ENCODE measurements at places on chromosomes 2 and 18.

DNA sequence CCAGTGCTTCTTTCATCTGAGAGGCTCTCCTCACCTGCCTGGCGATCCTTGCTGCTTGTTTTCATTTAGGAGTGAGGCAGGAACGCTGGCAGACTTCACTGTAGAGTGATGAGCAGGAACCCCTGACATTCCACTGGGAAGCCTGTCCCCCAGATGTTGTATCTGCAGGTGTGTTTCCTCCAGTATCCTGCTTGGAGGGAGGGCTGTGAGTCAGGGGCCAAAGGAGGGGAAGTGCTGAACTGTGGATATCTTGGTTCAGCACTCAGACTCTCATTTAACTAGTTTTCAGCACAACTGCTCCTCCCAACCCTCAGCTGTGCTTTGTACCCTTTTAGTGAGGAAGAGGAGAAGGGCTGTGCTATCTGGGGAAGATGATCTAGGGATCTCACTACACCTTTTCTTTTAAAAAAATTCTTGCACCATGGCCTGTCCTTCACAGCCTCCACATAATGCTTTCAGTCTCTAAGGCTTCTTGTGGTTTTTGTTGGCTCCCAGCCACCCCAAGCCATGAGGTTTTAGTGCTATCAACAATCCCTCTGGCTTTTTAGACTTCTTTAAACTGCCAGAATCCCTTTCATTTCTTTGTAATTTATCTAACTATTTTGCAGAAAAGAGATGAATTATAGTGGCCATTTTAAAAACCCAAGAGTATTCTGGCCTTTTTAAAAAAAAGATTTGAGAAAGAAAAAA lies 11.2 kb downstream of the ANKAR start:
- peak; percentile 3 for DNase-seq

DNA sequence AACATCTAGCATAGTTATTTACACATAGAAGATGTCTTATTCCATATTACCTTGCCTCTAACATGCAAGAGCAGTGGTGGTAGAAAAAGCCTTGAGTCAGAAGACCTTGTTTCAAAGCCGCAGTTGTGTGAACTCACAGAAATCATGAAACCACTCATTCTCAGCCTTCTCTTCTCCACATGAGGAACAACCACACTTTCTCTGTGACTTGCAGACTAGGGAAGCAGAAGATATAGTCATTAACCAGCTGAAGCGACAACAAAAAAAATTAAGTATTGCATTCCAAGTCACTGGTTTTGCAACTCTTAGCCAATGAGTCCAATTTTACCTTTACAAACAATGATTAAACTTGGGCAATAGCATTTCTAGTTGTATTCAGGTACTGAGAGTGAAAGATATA lies 19.0 kb downstream of the TWSG1 start:
- DNase-seq = no peak

DNA sequence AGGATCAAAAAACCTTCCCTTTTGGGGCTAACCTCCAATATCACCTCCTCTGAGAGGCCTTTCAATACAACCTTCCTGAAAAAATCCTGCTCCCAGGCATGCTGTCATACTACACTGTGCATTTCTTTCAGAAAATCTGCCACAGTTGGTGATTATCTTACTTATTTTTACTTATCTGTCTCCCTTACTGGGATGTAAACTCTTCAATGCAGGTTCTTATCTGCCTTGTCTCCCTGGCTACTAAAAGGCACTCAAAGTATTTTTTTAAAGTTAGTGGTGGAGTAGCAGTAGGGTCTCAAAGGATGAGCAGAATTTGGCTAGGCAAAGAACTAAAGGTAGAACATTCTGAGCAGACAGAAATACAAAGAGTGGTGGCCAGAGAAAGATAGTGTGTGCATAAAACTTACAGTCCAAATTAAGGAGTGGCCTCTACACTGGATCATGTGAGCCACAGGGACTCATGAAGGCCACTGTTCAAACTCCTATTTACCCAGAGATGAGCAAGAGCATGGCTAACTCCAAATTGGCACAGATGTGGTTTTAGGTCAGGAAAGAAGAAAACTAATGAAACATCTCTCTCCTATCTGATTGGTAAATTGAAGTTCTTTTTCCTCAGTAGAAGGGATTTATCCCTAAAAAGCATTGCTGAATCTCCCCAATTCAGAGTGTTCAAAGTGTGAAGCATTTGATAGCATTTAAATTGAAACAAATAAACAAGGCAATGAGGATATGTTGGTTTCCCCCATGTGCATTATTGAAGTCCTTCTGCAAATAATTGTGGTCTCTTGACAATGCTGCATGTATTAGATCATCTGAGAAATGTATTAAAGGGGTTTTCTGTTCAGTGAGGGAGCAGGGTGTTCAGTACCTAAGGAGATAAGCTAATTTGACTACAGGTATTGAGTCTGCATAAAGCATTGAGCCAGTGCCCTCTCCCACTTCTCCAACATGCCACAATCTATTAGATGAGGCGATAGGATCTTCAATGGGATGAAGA lies 285.5 kb downstream of the MREG start:
- no peak for DNase-seq

DNA sequence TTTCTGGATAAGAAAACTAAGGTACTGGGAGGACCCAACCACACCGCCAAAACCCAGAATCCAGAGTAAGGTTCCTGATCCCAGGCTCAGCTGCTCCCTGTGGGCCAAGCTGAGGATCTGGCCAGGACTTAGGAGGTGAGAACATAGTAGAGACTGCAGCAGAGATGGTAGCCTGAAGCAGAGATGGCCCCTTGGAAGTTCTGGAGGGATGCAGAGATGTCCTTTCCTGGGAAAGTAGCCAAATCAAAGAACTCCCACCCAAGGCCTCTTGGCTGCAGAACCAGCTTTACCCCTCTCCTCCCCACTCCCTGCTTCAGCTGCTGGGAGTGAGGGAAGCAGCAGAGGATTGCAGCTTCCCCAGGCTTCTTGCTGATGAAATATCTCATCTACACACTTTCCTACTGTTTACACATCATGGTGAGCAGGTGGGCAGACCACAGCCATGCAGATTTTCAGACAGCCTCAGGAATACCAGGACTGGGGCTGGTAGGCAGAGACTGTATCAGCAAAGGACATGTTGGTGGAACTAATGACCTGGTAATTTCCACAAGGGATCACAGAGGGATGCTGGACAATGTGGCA lies 32.7 kb downstream of the TMEM17 start:
- no peak for DNase-seq

DNA sequence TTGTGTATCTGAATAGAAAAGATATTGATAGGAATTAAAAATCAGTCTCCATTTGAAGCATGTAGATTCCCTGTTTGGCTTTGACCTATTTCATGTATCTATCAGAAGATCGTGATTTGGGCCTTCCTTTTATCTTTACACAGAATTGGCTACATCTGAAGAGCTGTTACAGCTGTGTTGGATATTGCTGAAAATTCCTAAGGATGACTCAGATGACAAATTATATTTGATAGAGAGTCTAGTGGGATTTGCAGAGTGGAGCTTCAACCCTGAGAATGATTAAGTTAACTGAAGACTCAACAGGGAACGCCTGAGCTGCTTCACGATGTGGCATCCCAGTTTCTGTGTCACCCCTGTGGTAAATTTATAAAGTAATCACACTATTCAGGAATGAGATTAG lies 4.9 kb upstream of the COL3A1 start:
- DNase-seq = no peak

GRCh38 chr2:126894082-126894481 lies 4.6 kb upstream of the TEX51 start:
- no peak for DNase-seq

DNA sequence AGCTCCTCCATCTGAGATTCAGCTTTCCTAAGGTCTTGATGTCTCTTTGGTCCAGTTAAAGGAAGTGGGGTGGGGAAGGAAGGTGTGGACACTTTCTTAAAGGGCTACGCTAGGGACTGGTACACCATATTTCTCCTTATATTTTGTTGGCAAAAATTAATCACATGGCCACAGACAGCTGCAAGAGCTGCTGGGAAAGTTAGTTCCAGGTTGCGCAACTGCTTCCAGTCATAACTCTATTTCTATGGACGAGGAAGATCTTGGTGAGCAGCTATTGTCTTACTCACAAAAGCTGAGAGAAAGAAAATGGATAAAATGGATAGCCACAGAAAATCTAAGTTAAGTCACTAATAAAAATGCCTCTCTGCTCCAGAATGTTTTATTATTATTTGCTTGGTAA lies 60.7 kb upstream of the PPM1B start:
- no peak for DNase-seq

GRCh38 chr18:76126327-76126726 lies 368.7 kb downstream of the ZNF516 start:
- no peak for DNase-seq

DNA sequence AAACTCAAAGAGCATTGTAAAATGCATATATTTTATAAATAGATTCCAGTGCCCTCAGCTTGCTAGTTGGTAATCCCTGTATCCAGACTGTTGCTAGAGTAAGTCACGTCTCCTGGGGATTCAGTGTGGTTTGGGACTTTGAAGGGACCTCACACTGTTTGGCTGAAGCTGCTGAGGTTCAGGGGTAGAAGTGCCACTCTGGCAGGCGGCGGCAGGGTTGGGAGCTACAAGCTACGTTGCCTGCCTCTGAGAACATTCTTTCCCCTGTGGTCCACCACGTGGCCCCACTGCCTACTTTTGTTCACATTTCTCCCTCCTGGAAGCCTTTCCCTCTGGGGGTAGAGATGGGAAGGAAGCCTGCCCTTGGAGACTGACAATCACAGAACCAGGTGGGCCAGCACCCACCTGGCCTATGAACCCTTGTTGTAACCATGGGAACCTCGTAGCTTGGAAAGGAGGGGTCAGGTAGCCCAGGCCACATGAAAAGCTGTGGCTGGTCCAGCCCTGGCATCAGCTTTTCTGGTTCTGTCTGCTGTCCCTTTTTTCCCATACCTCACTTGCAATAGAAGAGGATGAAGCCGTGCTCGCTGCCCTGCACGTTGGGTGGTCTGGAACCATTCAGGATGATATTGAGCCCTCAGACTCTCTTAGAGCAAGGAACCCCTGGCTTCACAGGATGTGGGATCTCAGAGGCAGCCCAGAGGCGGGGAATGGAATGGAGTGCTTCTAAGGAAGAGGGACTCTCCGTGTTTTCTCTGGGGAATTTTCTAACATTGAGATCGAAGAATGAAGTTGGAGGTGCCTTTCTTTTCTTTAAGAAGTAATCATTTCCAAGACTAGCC lies 2.9 kb downstream of the RNF144A start:
- DNase-seq = no peak

- DNase-seq = peak; percentile 53
Observed at GRCh38 chr2:211837706-211838105, 700.9 kb downstream of the ERBB4 start.

DNA sequence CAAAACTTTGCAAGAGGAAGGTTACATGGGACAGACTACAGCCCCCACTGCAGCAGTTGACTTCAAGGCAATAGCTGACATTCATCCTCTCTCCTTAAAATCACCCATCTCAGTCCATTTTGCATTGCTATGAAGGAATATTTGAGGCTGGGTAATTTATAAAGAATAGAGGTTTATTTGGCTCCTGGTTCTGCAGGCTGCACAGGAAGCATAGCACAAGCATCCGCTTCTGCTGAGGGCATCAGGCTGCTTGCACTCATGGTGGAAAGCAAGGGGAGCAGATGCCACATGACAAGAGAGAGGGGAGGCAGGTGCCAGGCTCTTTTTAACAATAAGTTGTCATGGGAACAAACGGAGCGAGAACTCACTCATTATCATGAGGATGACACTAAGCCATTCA lies 646.0 kb downstream of the ZEB2 start:
- no peak for DNase-seq

- no peak for DNase-seq
Observed at GRCh38 chr2:147792966-147793617, 51.7 kb upstream of the ACVR2A start.

DNA sequence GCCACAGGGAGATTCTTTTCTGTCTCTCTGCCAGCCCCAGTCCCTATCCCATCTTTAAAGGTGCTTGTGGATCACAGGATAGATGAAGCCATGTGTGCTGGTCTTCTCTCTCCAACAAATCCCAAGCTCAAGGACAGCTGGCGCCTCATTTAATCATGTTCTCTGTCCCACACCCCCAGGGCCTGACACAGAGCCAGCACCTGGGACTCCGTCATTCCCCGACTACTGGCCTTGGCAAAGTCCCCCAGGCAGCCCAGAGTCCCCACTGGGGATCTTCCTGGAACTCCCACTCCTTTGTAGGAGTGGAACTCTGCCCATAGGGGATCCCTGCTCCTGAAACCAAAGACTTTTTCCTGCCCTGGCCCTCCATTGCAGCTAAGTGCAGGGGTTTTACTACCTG lies 60.8 kb downstream of the MTHFD2 start:
- no peak for DNase-seq

DNA sequence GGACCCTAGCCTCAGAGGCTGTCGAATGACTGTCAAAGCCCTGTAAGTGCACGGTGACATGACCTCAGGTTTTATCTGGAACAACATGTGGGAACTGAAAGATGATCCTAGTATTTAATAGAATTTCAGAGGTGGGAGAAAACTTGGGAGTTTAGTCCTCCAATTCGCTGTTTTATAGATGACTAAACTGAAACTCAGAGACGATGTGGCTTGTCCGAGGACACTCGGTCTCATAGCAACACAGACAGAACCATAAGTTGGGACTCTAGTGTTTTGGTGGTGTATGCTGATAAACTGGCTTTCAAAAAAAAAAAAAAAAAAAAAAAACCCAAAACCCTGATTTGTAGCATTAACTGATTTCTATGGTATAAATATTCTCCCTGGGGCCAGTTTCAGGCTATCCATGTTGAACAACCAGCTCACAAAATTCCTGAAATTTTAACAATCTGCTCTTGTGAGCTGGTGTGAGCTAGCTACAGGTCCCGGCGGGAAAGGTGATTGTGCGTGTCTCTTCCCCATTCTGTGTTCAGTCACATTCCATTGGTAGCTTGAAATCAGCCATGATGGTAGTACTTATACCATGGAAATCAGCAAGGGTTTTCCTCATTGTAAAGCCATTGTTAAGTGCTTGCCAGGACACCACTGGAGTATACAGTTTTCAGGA lies 195.5 kb upstream of the EPAS1 start:
- no peak for DNase-seq

Data from DMS79 treated with DMSO at 0.1 percent for 48 hours (cell line).